ENCODE measurements at places on chromosomes 7 and 10.

DNA sequence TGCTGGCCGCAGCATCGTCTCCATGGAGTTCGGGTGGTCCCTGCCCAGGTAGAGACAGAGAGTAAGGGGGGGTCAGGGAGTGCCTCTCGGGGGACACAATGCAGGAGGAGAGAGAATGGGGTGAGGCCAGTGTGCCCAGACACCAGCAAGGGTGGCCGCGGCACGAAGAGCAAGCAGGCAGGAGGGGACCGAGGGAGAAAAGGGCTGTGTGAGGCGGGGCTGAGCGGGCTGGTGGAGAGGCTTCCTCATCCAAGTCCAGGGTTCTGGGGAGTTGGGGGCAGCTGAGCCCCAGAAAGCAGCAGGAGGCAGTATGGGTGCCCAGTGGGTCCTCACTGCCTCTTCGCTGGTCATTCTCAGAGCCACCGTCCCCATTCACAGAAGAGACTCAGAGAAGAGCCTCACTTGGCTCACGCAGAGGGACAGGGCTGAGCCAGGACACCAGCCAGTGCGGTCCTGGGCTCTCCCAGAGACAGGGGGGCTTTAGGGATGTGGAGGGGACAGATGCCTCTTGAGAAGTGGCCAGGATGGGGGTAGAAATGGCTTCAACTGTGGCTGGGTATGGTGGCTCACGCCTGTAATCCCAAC, 78.9 kb downstream of the MICALL2 start:
- no peak for DNase-seq

DNA sequence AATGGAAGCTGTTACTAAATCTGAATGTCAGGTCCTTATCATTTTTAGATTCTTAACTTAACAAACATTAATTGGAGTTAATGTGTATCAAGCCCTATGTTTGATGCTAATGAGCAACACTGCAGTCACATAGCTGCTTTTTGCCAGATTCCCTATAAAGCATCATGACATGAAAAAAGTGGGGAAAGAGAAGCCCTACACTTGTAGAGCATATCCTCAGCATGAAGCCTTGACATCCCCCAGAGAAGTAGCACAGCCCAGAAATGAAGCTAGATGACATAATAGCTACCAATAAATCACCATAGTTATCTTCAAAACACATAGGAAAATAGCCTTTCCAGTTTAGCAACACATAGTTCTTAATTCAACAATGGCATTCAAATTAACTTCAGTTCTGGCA, 49.2 kb upstream of the CDK1 start:
- no peak for DNase-seq

DNA sequence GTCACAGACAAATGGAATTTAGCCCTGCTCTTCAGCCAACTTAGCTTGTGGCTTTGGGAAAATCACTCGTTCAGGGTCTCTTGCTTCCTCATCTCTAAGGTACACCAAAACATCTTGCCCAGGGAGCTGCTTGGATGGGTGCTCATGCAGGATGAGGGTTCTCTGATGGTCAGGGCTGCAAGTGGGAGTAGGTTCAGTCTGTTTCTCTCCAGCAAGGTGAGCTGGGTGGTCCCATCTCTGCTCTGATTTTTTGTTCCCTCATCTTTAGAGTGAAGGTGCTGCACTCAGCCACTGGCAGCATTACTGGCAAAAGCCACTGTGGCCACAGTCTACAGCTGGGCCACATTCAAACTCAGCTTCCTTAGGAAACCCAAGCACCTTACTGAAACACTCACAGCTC, 149.9 kb upstream of the GPR26 start:
- no peak for DNase-seq

GRCh38 chr7:45259966-45260646, 102.5 kb downstream of the RAMP3 start:
- peak; percentile 25 for DNase-seq

DNA sequence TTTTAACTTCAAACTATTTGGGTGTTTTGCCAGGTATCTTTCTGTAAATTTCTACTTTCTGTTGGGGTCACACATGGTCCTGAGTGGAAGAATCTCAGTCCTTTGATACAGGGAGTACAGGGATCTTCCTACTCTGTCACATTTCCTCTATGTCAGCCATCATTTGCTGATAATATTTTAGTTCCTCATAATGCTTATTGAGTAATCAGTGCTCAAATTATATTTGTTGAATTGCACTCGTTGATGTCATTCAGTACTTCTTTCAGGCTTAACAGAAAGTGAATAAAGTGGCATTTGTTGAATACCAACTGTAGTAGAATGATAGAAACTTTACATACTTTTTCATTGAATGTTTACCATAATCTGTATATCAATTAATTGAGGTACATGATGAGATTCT, 31.9 kb downstream of the WDR11 start:
- no peak for DNase-seq

GRCh38 chr10:114911801-114912469, 26.1 kb upstream of the TRUB1 start:
- no peak for DNase-seq

DNA sequence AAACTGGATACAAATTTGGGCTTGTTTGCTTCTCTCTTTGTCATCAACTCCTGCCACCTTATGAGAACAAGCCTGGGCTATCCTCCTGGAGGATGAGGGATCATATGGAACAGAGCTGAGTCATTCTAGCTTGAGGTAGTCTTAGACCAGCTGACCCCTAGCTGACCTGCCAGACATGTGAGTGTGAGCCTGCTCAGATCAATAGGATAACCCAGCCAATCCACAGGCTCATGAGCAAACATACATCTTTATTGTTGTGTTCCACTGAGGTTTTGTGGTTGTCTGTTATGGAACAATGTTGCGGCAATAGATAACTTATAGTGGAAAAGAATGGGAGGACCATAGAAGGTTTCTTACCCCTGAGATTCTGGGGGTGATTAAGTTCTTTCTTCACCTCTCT, 54.5 kb upstream of the FAM180A start:
- DNase-seq = no peak

- DNase-seq = no peak
These were observed 101.6 kb upstream of the FAM13C start for GRCh38 chr10:59463909-59464308.

GRCh38 chr7:123039269-123039668, 43.8 kb upstream of the TAS2R16 start:
- DNase-seq = no peak

DNA sequence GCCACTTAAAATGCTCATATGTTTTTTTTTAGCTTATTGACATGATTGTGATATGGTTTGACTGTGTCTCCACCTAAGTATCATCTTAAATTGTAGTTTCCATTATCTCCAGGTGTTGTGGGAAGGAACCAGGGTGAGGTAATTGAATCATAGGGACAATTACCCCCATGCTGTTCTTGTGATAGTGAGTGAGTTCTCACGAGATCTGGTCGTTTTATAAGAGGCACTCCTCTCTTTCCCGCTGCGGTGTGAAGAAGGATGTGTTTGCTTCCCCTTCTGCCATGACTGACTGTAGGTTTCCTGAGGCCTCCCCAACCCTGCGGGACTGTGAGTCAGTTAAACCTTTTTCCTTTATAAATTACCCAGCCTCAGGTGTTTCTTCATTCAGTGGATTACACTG, 80.5 kb upstream of the ETV1 start:
- no peak for DNase-seq

Data from GM12864 (cell line).